ENCODE measurements at places on chromosomes 4 and X.

DNA sequence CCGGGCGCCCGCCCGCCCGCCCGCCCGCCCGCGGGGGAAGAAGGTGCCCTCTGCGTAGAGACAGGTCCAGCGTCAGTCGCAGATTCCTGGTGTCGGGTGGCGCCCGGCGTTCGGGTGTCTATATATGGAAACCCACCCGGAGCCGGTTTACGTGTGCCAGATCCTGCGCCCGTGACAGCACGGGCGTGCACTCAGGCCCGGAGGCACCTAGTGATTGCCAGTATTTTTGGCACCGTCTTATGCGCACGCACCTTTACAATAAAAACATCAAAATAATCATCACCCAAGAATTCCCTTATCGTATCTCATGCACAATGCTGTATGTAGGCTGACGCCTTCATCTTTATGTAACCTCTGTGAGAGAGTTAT lies 519 bp downstream of the SLC25A4 start:
- DNase-seq = no peak

- DNase-seq = no peak
Observed at GRCh38 chr4:116878280-116878679, 207.1 kb downstream of the TRAM1L1 start.

GRCh38 chrX:106415276-106415895 lies 196.4 kb upstream of the RADX start:
- DNase-seq = no peak

GRCh38 chrX:148806145-148806870 lies 305.9 kb downstream of the AFF2 start:
- no peak for DNase-seq

- no peak for DNase-seq
Observed at GRCh38 chr4:8710946-8711345, 118.4 kb downstream of the CPZ start.

- DNase-seq = no peak
Observed at GRCh38 chr4:168651864-168652263, 155.0 kb downstream of the PALLD start.

DNA sequence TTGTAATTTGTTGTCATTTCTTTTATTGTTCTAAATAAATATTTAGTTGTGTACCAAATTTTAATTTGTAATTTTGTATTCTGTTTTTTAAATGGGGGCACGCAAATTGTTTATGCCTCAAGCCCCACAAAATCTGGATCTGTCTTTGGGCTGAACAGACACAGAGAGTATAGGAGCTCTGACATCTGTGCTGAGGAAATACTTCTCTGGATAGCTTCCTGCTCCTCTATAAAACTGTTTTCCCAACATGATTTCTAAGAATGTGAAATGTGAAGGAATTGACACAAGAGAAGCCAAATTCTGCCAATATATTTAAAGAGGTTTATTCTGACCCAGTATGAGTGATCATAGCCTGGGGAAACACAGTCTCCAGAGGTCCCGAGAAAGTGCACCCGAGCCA lies 93.0 kb downstream of the IL13RA2 start:
- no peak for DNase-seq

GRCh38 chr4:48409203-48409602 lies 67.9 kb downstream of the SLAIN2 start:
- DNase-seq = no peak

DNA sequence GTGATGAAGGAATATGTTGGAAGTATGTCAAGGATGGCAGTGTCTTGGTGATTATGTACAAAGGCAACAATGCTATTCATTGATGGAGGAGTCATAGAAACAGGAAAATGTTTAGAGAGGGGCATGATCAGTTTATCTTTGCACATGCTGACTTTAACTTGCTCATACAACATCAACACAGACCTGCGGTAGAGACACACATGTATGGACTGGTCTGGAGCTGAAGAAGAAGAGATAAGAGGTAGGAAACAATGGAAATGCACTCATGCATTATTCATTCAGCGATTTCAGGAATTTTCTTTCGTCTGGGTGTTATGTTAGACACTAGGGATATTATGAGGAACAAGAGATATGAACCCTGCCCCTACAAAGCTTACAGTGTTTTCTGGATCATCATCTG lies 1252.3 kb upstream of the TENM3 start:
- no peak for DNase-seq

- DNase-seq = no peak
Observed at GRCh38 chr4:41670530-41670929, 78.0 kb downstream of the PHOX2B start.

- no peak for DNase-seq
Observed at GRCh38 chrX:101417981-101418841, 10.2 kb downstream of the HNRNPH2 start.

Data from esophagus squamous epithelium (tissue), 5 donors.